ENCODE measurements at places on chromosomes 2 and 18.

- no peak for DNase-seq
These were observed 66.6 kb downstream of the MTCL1 start for GRCh38 chr18:8771930-8772329.

DNA sequence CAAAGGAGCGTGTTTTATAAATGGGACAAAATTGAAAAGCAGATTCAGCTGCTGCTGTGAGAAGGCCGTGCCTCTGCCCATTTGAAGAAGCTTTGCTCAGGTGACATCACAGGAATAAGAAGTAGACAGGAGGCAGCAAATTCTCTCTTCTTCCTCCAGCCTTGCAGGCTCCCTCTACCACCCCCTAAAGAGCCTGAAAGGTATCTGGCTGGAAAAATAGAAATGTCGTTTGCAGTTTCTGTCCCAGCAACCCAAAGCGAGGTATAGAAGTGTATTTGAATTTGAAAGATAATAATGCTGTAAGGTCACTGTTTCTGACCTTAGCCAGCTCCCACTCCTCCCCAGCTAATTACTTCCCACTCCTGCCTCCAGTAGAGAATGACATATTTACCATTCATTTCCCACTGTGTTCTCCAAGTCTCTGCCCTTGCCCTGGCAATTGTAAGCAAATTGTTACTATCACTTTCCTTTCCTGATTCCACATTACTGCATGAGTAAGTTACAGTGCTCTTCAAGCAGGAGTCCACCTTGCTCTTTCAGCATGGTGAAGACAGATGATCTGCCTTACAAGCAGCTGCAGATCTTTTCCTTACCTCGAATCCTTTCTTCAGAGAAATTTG is 56.8 kb upstream of the RASGRP3 start:
- DNase-seq, result no peak

DNA sequence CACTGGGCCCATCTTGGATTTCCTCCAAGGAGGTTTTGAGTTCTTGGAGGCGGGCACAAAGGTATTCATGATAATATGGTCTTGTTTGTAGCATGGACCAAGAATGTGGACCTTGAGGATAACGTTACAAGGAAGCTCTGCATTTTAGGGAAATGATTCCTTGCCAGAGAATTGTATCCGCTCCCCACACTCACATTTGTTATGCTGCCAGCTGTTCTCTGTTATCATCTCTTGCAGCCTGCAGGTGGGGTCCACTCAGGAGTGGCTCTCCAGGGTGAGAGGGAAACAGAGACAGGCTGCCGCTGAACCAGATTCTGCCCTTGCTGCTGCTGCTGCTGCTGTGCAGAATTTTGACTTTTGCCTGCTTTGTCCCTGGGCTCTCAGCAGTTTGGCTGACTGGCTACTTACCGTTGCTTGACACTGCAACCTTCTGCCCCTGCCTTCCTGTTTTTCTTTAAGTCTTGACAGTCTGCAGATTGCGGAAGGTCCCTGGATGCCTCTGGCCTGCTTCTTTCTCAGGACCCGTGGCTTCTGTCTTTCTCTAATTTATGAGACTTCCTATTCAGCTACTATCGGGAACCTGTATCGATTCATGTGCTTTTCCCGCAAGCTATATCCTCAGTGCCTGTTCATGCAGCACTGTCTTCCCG is 122.3 kb upstream of the DOCK10 start:
- no peak for DNase-seq

- no peak for DNase-seq
These were observed 834 bp upstream of the BUB1 start for GRCh38 chr2:110678457-110679336.

DNA sequence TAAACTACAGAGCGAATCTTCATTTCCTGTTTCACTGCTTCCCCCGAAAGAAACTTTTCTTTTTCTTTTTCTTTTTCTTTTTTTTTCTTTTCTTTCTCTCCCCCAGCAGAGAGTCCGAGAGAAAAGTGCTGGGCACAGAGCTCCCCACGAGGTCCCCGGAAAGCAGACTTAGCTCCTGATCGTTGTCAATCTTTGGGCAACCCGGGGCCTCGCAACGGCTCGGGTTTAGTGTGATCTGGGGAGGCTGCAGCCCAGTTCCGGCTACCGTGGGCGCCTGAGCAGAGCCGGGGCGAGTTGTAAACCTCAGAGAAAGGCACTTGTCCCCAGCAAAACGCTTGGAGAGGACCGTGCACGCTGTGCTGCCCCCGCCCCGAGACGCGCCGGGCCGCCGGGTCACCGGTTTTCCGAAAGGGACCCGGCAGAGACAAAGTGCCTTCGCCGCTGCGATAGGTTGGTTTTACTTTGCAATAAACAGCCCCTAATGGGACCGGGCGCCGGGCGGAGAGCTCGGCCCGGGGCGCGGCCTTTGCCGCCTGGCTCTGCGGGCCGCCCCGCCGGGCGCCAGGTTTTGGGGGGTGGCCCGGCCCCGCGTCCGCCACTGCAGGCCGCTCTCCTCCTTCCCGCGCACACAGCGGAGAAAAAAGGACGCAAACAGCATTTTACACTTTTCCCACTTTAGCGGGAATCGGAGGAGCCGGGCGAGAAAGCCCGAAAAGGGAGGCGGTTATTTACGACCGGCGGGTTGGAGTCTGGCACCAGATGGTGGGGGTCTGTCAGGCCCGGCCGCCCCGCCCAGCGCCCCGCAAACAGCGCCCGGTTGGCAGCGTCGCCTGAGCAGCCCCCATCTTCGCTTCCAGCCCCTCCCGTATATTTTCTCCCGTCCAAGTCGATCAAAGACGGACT is 136.0 kb downstream of the INSIG2 start:
- DNase-seq, result no peak

DNA sequence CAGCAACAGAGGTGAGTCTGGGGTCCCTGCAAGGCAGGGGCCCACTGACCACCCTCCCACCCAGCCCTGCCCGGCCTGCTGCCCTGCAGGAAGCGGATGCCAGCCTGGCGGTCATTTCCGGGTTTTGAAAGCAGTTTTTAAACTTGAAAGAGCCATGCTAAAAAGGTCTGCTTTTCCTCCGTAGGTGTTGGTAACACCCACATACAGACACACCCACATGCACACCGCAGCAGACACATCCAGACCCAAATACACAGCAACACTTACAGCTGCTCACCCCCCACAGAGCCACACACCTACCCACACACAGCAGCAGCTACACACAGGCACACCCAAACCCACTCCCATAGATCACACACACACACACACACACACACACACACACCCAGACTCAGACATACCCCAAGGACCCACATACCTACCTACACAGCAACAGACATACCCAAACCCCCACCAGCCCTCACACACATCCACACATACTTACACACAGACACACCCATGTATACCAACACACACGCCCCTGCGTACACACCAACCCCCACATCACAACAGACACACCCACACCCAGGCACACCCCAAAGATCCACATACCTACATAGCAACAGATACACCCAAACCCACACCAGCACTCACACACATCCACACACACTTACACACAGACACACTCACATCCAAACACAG is 7.6 kb downstream of the ZFP36L2 start:
- DNase-seq, result peak; percentile 65

DNA sequence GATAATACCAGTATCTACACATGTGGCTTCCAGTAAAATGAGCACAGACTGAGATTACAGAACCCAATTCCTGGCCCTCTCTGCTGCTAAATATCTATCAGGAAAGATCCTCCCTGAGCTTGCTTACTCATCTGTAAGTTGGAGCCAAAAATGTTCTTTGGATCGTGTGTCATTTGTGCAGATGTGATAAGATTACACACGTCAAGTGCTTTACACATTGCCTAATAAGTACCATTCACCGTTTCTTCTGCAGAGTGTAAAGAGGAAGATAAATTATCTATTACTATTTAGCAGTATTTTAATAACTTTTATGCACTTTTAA is 23.2 kb upstream of the SLC20A1 start:
- DNase-seq, result no peak

Data from esophagus squamous epithelium (tissue), 5 donors.